ENCODE measurements at places on chromosomes 13 and 19.

GRCh38 chr13:51862957-51863356, 1.2 kb downstream of the CCDC70 start:
- DNase-seq = no peak

DNA sequence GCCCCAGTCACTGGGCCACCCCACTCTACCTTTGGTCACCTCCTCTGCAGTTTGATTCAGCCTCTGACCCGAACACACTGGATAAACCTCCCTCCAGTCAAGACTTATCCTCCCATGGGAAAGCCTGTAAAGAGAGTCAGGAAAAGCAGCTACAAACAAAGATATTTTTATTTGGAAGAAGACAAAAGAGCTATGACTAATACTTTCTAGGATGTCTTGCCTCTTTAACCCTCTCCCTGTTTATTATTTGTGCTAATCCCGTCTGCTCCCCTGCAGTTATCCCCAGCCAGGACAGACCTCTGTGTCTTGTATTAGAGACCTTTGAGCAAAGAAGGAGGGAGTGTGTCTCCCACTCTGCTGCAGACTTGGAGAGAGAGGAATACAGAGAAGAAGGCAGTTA, 178.3 kb downstream of the EFNB2 start:
- DNase-seq = no peak

GRCh38 chr13:112889351-112890290, 79.4 kb upstream of the MCF2L start:
- DNase-seq = no peak

DNA sequence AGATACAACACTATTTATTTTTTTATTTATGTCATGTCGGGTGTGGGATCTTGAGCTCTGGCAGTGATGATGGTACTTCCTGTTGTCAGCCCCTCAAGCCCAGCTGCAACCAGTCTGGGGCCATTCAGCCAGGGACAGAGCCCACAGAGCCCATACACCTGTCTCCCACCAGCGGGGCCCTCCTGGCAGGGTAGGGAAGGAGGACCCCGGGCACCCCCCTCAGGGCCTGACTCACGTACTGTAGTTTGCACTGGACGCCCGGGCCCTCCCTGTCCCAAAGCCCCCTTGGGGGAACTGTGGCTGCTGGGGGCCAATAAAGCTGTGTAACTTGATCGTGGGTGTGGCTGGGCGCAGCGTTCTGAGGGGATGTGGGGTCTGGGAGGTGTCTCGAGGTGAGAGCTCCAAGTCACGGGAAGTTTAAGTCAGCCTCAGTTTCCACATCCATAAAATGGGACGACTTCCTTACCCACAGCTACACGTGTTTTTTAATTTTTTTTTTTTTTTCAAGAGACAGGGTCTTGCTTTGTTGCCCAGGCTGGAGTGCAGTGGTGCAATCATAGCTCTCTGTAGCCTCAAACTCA, 9.5 kb downstream of the ATG4D start:
- DNase-seq = no peak

DNA sequence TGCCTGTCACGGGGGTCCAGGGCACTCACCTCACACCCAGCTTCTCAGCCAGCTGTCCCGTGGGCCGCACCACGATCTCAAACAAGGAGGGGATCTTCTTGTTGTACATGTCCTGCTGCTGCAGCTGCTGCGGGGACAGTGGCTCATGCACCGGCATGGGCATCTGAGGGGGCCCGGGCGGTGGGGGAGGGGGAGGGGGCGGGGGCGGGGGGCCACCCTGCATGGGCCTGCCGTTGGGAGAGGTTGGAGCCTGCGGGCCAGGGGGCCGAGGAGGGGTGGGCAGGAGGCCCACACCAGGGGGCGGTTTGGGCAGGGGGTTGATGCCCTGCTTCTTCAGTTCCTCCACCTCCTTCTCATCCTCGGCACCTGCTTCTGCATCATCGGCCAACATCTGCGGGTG, 23.9 kb upstream of the TMEM160 start:
- DNase-seq = no peak

Data from CD4-positive, alpha-beta T cell treated with Interleukin-1 beta for 1 hour (primary cell).